ENCODE measurements at places on chromosomes 13 and 19.

DNA sequence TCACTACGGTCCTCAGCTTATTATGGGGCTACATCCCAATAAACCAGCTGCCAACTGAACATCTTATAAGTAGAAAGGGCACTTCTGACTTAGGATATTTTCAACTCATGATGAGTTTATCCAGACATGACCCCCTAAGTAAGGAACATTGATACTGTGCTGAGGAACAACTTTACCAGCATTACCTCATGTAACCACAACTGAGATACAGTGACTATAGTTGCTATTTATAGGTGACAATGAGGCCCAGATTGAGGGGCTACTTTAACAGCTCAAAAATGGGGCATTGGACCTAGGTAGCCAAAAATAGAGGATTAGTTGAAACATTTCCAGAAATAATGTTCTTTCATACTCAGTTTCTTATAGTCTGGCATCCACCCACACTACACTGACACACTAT lies 26.8 kb downstream of the SKA3 start:
- DNase-seq, result no peak

- no peak for DNase-seq
Observed at GRCh38 chr13:20514866-20515265, 10.8 kb downstream of the CRYL1 start.

DNA sequence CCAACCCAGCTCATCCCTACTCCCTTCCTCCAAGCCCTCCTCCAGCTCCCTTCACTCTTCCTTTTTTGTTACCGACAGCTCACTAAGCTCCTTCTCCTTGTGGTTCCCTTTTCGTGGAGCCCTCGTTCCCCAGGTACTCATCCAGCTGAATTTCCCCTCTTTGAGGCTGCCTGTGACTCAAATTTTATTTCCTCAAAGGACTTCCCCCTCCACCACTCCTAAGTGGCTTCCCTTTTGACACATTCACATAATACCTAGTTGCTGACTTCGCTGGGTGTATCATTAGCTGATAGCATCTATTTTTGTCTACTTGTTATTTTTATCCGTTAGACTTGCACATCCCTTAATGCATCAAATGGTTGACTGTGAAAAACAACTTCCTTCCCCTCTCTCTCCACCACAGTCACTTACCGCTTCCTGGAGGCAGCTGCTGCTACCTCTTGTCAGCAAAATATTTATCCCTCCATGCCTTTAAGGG lies 14.5 kb downstream of the FFAR2 start:
- DNase-seq, result peak; percentile 15

- no peak for DNase-seq
Observed at GRCh38 chr19:10237702-10238101, 6.6 kb upstream of the S1PR2 start.

- DNase-seq, result no peak
Observed at GRCh38 chr19:39182174-39182505, 14.6 kb upstream of the NCCRP1 start.

- no peak for DNase-seq
Observed at GRCh38 chr19:48961673-48962028, 3.5 kb upstream of the FTL start.

- DNase-seq, result no peak
Observed at GRCh38 chr13:44373601-44374347, at the start of gene SERP2. SERP2 (plus strand) TSS chr13:44373824; CDS start chr13:44374026, 202 bp downstream.

- no peak for DNase-seq
Observed at GRCh38 chr19:30150626-30151025, 208.6 kb downstream of the URI1 start.

DNA sequence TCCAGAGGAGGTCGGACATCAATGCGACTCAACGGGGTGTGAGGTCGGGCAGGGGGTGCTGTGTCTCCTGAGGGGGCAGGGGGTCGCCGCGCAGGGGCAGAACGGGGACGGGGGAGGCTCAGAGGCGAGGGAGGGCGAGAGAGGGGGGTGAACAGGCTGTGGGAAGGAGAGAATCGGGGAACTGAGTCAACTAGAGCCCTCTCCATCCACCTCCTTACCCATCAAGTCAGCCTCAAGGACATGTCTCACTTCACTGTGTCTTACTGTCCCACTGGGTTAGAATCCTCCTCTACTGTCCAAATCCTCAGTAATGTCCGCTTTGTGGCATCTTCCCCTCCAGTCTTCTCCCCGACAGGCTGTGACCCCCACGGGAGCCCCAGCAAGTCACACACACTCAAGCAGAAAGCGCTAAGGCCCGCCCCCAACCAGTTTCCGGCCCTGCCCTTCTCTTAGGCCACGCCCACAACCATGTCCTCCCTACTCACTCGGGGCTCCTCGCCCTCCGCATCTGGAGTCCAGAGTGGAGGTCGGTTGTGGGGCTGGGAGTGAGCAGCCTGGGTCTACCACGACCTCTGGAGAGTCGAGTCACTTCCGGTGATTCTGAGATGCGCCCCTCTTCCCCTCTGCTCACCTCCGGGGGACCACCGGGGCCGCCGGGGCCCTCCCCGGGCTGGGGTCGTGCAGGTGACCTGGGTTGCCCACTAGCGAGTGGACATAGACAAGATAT lies 9.3 kb downstream of the PLEKHA4 start:
- peak; percentile 77 for DNase-seq

DNA sequence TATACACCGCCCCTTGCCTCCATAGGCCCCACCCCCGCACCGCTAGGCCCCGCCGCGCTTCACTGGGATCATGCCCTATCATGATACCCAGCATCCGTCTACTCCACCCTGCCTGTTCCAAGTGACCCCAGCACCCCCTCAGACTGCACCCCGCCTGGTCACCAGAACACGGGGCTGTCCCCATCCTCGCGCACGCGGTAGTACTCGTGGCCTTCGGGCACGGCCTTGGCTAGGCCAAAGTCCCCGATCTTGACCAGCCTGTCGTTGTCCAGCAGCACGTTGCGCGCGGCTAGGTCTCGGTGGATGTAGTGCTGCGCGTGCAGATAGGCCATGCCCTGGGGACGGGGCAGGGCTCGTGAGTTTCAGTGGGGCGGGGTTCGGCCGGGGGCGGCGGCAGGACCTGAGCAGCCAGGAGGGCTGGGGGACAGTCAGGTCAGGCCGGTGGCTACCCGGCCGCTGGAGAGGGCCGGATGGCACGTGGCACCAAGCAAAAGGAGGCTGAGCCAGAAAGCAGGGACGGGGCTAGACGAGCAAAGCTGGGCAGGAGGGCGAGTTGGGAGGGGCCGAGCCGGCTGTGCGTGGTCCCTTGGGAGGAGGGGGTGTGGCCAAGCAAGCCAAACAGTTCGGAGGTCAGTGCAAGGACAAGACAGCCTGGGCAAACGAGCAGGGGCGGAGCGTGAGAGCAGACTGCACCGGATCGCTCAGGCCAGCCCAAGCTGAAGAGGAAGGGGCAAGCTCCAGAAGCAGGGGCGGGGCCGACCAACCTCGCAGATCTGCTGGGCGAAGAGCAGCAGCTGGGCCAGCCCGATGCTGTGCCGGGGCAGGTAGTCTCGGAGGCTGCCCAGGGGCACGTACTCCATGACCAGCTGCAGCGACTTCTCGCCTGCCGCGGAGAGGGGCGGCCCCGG lies 13.6 kb upstream of the ICAM3 start:
- DNase-seq, result no peak

DNA sequence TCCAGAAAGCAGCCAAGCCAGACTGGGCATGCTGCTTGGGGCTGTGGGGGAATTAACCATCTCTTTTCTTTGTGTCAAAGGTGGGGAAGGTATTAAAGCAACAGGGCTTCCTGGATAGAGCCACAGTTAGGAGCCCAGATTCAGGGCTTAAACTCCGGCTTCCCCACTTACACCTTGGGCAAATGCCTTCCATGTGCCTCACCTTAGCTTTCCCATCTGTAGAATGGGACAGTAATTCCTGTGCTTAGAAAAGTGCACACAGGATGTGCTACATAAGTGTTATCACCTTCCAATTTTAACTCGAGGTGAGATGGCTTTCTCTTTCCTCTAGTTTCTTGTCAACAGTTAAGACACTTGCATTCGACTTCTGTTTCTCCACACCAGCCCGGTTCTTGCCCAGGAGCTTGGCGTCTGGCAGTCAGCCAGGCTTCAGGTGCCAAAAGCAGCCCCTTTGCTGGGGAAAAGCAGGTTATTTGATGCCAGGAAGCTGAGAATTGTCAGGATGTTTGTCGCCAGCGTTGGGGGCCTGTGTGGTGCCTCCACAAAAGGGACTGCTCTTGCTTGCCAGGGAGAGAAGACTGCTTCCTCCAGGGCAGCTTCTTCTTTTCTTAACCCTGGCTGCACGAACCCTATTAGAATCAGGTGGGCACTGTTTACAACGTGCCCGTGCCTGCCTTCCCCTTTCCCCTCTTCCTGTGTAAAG lies 79.2 kb downstream of the SIPA1L3 start:
- no peak for DNase-seq

DNA sequence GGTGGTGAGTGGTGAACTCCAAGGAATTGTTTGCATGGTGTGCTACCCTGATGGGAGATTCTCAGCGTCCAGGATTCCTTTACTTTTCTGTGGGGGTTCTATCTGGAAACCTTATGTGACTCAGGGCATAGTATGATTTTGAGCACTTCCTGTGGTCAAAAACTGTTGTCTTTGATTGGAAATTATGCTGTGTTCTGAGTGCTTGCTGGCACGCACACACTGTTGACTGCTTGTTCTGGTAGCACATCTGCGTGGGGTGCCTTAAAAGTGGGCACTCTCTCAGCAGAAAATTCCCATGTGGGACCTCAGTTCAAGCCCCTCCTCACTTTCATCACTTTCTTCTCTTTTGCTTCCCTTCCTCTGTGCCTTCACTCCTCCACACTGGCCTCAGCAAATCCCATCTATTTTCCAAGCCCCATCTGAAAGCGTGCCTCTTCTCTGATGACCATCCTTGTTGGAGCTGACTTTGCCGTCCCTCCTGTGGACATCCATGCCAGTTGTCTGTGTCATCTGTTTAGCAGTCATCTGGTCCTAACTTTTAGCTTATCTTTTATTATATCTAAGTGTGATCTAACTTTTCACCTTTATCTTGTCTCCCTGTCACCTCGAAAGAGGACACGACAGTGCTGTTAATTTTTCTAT lies 56.4 kb upstream of the NPAS1 start:
- DNase-seq, result no peak

DNA sequence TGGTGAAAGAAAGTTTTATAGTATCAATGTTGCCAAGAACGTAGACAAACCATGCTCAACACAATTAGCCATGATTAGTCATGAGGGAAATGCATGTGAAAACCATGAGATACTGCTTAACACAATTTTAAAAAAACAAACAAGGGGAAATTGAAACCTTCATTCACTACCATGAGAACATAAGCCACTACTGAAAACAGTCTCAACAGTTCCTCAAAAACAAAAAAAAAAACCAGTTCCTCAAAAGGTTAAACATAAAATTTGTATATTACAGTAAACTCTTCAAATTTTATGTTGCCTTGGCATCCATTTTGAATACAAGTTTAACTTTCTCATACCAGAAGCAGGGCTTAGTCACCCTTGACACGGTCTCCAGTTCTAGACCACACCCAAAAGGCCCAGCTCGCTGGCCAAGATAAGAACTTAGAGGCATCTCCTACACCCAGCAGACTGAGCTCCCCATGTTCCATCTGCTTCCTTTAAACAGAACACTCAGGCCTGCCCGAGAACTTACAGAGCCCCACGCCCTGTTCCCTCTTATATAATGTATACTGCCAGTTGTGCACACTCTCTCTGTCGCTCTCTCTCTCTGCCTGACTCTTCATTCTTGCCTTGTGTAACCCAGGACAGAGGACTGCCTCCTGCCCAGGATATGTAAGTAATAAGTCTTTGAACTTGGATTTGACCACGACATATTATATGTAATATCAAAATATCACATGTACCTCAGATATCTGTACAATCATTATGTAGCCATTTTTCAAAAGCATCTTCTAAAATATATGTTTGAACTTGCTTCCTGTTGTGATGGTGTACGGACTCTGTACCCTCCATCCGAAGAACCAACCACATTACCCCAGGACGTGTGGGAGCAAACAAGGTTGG lies 67.4 kb downstream of the STK24 start:
- DNase-seq, result peak; percentile 16

Measured in activated T-cell treated with anti-CD3 and anti-CD28 coated beads for 4 hours (primary cell).